Sciatic nerve (tissue), 2 donors: ENCODE measurements at places on chromosomes 11 and 22.

DNA sequence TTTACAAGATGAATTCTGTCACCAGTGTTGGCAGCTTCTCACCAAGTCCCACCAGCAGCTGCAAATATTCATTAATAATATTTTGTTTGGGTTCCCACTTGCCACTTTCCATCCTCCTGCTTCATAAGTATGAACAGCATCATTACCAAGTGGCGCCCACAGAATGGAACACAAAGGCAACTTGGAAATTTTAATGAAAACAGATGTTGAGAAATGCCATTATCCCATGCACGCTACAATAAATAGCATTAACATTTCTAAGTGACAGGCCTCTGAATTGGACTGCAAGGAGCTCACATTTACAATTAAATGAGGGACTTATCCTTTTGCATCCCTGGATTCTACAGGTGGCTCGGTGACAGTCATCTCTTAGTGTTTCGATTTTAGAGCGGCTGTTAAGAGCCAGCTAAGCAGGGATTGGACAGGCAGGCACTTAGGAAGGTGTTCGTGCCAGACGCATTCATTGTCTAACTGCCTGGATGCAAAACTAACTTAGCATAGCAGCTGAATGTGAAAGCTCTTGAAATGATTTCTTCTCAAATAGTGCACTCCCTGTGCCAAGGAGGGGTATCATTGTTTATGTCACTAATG lies 170.3 kb downstream of the KIRREL3 start:
- DNase-seq = no peak

DNA sequence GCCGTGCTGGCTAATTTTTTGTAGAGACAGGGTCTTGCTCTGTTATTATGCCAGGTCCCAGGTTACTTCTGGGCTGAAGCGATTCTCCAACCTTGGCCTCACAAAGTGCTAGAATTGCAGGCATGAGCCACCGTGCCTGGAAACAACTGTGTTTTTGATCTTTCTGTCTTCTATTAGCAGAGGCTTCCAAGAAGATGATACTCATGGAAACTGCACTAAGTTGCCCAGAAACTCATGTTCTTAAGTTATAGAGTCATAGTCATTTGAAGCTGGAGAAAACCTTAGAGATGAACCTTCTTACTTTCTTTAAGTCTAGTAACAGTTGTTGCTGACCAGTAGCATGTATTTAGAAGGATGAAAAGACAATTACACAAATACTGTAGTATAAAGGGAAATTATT lies 37.1 kb upstream of the HSPA8 start:
- DNase-seq = no peak

DNA sequence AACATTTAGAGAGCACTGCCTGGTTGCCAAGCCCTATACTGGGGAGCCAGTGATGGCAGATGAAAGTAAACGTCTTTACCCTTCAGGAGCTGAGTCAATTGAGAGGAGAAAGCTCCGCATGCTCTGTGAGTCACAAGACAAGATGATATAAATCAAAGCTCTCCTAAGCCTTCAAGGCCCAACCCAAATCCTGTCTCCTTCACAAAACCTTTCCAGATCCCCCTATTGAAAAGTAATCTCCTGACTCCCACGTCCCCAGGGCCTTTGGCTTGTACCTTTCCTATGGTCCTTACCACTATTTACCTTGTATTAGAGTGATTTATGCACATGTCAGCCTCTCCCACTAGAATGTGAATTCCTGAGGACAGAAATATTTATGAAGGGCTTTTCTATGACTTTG lies 230.1 kb upstream of the TENM4 start:
- DNase-seq = no peak

GRCh38 chr11:27058456-27058855 lies 17.8 kb downstream of the BBOX1 start:
- no peak for DNase-seq

DNA sequence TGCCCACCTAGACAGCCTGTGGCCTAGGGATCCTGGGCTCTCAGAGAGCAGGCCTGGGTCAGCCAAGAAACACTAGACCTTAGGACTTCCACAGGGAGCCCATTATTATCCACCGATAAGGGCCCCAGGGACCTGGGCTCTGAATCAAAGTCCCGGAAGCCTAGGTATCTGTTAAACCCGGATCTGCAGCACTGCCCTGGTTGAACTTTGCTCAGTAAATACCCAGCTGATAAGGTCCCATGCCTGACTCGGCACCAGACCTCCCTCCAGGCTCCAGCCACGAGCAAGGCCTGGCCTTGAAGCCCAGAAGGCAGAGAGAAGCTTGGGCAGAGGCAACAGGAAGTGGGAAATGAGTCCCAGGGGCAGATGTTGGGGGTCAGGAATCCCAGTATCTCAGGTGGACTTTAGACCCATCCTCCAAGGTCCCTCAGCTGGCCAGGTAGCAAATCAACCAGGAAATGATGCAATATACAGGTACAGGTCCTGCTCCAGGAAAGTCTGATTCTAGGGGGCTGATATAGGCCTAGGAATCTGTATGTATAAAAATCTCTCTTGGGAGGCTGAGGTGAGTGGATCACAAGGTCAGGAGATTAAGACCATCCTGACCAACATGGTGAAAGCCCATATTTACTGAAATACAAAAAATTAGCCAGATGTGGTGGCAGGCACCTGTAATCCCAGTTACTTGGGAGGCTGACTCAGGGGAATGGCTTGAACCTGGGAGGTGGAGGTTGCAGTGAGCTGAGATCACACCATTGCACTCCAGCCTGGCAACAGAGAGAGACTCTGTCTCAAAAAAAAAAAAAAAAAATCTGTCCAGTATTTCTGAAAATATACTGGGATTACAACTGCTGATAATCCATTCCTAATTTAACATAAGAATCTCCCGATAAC lies 18.7 kb downstream of the POU2AF1 start:
- no peak for DNase-seq
